Activated CD4-positive, alpha-beta T cell treated with anti-CD3 and anti-CD28 coated beads, Interleukin-2, amount 10 ng/mL, durations not matched to agents 24 days and 14 days (primary cell): ENCODE measurements at places on chromosomes 4 and X. TPM values are rescaled to one million over a fixed set of nuclear protein-coding genes. Genes with fewer than 3 reads are reported as not detected.

GRCh38 chrX:13123247-13123856 lies 78.9 kb upstream of the FAM9C start:
- H3K4me3 ChIP-seq, result peak overlapping the region; percentile 63
- H3K27ac ChIP-seq, result peak overlapping the region; percentile 87
- no peak for DNase-seq
- H3K27me3 ChIP-seq, result no peaks in the 10 kb centered on the region
- peaks cover 2% of the 10 kb centered on the region for H3K36me3 ChIP-seq
- peaks cover 36% of the 10 kb centered on the region for H3K4me1 ChIP-seq

- no peak for DNase-seq
- H3K4me1 ChIP-seq, result no peaks in the 10 kb centered on the region
- H3K36me3 ChIP-seq, result no peaks in the 10 kb centered on the region
- H3K27ac ChIP-seq, result no peak overlapping the region
- no peaks in the 10 kb centered on the region for H3K27me3 ChIP-seq
- no peak overlapping the region for H3K4me3 ChIP-seq
Measured at GRCh38 chr4:53618321-53618720, 27.0 kb upstream of the LNX1 start.

ADGRG4 gene
- total RNA-seq, result not detected in 2 replicates

DNA sequence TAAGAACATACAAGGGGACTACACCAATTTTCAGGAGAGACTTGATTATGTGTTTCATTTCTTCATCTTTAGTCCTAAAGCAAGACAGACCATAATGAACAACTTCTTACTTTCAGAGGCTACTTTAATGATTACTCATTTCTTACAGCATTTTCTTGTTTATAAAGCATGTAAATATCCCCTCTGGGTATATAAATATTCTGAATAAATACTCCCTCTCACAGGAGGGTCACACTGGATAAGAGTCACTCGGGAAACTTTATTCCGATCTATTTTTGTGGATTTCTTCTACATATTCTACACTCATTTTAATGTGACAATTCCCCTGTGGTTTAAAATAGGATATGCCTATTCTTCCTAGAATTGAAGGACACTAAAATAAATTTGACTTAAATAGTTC lies 228.9 kb upstream of the RPS6KA3 start:
- no peak overlapping the region for H3K4me3 ChIP-seq
- H3K27ac ChIP-seq, result no peak overlapping the region
- no peaks in the 10 kb centered on the region for H3K36me3 ChIP-seq
- peaks cover 27% of the 10 kb centered on the region for H3K27me3 ChIP-seq
- H3K4me1 ChIP-seq, result peaks cover 11% of the 10 kb centered on the region

DNA sequence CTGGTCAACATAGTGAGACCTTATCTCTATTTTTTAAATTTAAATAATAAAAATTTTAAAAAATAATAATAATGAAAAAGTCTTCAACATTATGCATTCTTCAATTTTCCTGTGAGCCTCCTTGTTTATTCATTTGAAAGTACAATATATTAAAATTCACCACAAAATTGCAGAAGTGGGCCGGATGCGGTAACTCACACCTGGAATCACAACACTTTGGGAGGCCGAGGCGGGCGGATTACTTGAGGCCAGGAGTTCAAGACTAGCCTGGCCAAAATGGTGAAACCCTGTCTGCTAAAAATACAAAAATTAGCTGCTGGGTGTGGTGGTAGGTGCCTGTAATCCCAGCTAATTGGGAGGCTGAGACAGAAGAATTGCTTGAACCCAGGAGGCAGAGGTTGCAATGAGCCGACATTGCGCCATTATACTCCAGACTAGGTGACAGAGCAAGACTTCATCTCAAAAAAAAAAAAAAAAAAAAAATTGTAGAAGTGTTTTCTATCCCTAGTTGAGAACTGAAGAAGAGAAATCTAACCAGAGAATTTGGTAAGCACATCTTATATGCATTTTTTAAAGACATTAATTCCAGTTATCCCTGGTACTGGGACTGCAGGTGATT lies 56.9 kb downstream of the RBM47 start:
- no peak overlapping the region for H3K4me3 ChIP-seq
- H3K4me1 ChIP-seq, result peaks cover 35% of the 10 kb centered on the region
- no peaks in the 10 kb centered on the region for H3K27me3 ChIP-seq
- no peak for DNase-seq
- no peak overlapping the region for H3K27ac ChIP-seq
- H3K36me3 ChIP-seq, result peaks cover 2% of the 10 kb centered on the region

DNA sequence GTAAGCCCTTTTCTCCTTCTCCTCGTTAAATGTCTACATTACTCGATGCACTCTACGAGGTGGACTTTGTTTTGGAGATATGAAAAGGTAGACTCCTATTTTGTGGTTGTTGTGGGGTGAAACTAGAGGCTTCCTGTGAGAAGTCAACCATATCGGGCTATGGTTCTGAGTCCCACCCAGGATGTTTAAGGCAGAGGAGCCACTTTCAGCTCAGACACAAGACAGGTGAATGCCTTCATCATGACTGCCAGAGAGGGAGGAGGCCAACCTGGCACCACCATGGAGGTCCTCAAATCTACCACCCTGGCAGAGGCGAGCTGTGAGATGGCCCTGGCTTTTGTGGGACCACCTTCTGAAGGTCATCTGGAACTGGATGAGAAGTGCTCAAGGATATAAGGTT lies 154.4 kb upstream of the KLF3 start:
- H3K4me1 ChIP-seq, result peaks cover 55% of the 10 kb centered on the region
- H3K27me3 ChIP-seq, result peaks cover 43% of the 10 kb centered on the region
- peak overlapping the region; percentile 27 for H3K27ac ChIP-seq

VGLL1 gene
- total RNA-seq, result not detected in 2 replicates

- H3K27me3 ChIP-seq, result no peaks in the 10 kb centered on the region
- no peak for DNase-seq
- H3K27ac ChIP-seq, result no peak overlapping the region
- H3K4me1 ChIP-seq, result no peaks in the 10 kb centered on the region
- no peaks in the 10 kb centered on the region for H3K36me3 ChIP-seq
- H3K4me3 ChIP-seq, result no peak overlapping the region
Measured at GRCh38 chrX:123217077-123217476, 33.0 kb downstream of the GRIA3 start.

- no peak for DNase-seq
- H3K4me1 ChIP-seq, result no peaks in the 10 kb centered on the region
- no peaks in the 10 kb centered on the region for H3K27me3 ChIP-seq
- no peak overlapping the region for H3K27ac ChIP-seq
- no peaks in the 10 kb centered on the region for H3K36me3 ChIP-seq
Measured at GRCh38 chr4:92992758-92993157, 689.0 kb downstream of the GRID2 start.

GRCh38 chrX:42597481-42597880 lies 180.5 kb downstream of the PPP1R2C start:
- H3K36me3 ChIP-seq, result no peaks in the 10 kb centered on the region
- no peaks in the 10 kb centered on the region for H3K27me3 ChIP-seq
- no peaks in the 10 kb centered on the region for H3K4me1 ChIP-seq
- DNase-seq, result no peak
- no peak overlapping the region for H3K4me3 ChIP-seq

SPIN3 gene
- total RNA-seq, result 9.3 and 9.5 TPM in 2 replicates

SSX2B gene
- not detected in 2 replicates for total RNA-seq

BEX5 gene
- 0.71 and 0.98 TPM in 2 replicates for total RNA-seq

DNA sequence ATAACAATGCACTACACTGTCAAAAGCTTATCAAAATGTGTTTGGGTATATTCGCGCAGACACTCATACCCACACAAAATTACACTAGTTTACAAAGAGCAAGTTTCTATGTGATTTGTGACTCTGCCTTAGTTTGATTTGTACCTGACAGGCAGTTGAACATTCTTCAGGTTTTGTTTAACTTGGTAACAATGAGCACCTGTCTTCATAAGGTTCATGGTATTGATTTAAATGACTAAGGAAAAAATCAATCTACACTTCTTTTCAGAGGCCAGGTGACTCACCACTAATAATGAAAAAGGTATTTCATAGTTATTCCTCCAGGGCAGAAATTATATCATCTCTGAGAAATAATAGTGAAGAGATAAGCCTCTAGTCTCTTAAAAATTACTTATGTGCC lies 1114.6 kb upstream of the AGA start:
- no peak overlapping the region for H3K27ac ChIP-seq
- H3K4me3 ChIP-seq, result no peak overlapping the region
- DNase-seq, result no peak
- no peaks in the 10 kb centered on the region for H3K36me3 ChIP-seq
- no peaks in the 10 kb centered on the region for H3K27me3 ChIP-seq
- no peaks in the 10 kb centered on the region for H3K4me1 ChIP-seq

- H3K27ac ChIP-seq, result peak overlapping the region; percentile 96
- H3K27me3 ChIP-seq, result no peaks in the 10 kb centered on the region
- peaks cover 8% of the 10 kb centered on the region for H3K36me3 ChIP-seq
- H3K4me1 ChIP-seq, result peaks cover 42% of the 10 kb centered on the region
- peak overlapping the region; percentile 34 for H3K4me3 ChIP-seq
- DNase-seq, result peak; percentile 67
Measured at GRCh38 chrX:13074297-13075262, 30.2 kb upstream of the FAM9C start.

- peaks cover 18% of the 10 kb centered on the region for H3K4me1 ChIP-seq
- no peak overlapping the region for H3K27ac ChIP-seq
- H3K4me3 ChIP-seq, result no peak overlapping the region
- no peaks in the 10 kb centered on the region for H3K27me3 ChIP-seq
- no peaks in the 10 kb centered on the region for H3K36me3 ChIP-seq
- no peak for DNase-seq
Measured at GRCh38 chr4:26235500-26235899, 85.3 kb upstream of the RBPJ start.

SLC10A6 gene
- not detected in 2 replicates for total RNA-seq

GRCh38 chr4:3388471-3389232 lies 53.1 kb upstream of the HGFAC start:
- no peak overlapping the region for H3K4me3 ChIP-seq
- H3K27me3 ChIP-seq, result peaks cover 10% of the 10 kb centered on the region
- peaks cover 12% of the 10 kb centered on the region for H3K4me1 ChIP-seq
- no peak overlapping the region for H3K27ac ChIP-seq
- H3K36me3 ChIP-seq, result no peaks in the 10 kb centered on the region

DNA sequence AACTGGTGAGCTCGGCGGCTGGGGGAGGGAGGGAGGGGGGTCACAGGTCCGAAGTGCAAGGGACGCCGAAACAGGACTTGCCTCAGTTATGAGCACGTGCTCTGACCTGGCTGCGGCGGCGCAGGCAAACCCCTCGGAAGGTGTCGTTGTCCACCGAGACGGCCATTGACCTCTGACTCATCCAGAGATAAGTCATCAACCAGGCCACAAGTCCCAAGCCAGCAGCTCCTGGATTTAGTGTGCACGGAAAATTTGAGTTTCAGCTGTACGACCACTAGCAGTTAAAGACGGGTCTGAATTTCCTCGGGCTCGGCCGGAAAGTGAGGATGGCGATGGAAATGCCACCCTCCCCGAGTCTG lies 674 bp downstream of the SH3D19 start:
- peaks cover 1% of the 10 kb centered on the region for H3K36me3 ChIP-seq
- H3K4me1 ChIP-seq, result peaks cover 3% of the 10 kb centered on the region
- no peak for DNase-seq
- H3K4me3 ChIP-seq, result peak overlapping the region; percentile 24

GRCh38 chr4:6541789-6542188 lies 33.2 kb upstream of the MAN2B2 start:
- peaks cover 2% of the 10 kb centered on the region for H3K27me3 ChIP-seq
- H3K4me1 ChIP-seq, result peaks cover 2% of the 10 kb centered on the region
- no peak overlapping the region for H3K27ac ChIP-seq
- no peak for DNase-seq

ANXA3 gene
- 1.9 TPM in 2 replicates for total RNA-seq

DNA sequence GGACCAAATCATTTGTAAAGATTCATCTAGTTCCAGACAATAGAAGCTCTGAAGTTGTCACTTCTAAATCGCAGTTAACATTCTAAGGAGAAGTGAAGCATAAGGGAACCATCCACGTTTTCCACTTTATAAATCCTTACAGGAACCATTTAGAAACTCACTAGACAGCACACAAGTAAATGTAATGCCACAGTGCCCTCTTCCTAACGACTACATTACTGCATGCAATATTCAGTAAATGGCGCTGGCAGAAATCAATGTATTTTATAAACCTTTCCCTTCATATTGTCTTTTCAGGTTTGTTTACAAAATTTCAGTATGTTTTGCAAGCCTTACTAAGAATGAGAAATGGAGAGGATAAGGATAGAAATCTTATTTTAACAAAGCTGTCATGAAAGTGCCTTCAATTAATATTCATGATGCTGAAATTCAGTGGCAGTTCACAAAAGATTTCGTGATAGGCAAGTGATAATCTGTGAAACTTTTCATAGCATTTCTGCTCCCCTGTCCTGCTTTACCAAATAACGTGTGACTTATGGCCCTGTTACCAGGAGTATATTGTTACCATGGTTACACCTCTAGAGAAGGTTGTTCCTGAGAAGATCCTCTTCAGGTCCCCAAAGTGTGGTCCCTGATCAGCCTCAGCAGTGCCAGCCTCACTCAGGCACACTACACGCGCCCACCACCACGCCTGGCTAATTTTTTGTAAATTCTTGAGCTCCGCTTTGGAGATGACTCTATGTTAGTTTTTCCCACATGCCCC lies 54.2 kb downstream of the TMA16 start:
- peaks cover 6% of the 10 kb centered on the region for H3K4me1 ChIP-seq
- DNase-seq, result peak; percentile 79
- peak overlapping the region; percentile 23 for H3K4me3 ChIP-seq
- no peak overlapping the region for H3K27ac ChIP-seq

DNA sequence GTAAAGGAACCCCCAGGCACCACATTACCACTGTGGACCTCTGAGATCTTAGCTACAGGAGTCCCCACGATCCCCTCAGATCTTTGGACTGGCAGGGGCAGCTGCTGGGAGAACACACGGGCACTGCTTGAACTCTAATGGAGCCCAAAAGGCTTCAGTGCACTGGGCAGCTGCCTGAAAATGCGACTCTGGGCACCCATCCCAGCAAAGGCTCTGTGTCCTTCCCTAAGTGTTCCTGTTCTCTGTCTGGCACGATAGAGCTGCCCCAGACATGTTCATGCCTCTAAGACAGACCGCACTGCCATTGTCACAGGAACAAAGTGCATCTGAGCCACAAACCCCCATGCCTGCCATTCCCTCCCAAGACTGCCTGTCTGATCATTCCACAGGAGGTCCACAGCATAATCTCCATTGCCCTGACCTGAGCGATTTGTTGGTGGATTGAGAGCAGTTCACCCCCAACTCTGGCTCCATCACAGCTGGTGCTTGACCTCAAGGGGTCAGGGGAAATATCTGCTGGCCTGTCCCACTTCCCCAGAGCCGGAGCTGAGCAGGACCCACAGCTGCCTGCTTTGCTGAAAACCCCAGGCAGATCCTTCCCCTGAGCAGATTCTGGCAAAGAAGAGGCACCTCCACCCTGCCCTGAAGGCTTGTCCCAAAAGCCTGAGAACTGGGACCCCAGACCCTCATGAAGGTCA lies 436.0 kb upstream of the INTU start:
- no peaks in the 10 kb centered on the region for H3K27me3 ChIP-seq
- no peak overlapping the region for H3K27ac ChIP-seq
- DNase-seq, result no peak
- H3K36me3 ChIP-seq, result no peaks in the 10 kb centered on the region
- H3K4me1 ChIP-seq, result no peaks in the 10 kb centered on the region

DNA sequence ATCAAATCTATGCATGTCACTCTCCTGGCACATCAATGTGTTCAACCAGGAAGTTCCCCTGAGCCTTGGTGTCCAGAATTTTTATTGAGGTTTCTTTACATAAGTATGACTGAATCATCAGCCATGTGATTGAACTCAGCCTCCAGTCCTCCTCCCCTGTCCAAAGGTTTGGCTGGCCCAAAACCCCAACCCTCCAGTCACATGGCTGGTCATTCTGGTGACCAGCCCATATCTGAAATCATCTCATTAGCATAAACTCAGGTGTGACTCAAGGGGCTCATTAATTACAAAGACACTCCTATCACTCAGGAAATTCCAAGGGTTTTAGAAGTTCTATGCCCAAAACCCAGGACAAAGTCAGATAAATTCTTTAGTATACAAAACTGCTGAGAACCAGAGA lies 20.6 kb upstream of the SUPT20HL2 start:
- H3K4me1 ChIP-seq, result no peaks in the 10 kb centered on the region
- no peak overlapping the region for H3K27ac ChIP-seq
- H3K27me3 ChIP-seq, result peaks cover 4% of the 10 kb centered on the region
